ENCODE measurements at places on chromosomes 16 and 17.

DNA sequence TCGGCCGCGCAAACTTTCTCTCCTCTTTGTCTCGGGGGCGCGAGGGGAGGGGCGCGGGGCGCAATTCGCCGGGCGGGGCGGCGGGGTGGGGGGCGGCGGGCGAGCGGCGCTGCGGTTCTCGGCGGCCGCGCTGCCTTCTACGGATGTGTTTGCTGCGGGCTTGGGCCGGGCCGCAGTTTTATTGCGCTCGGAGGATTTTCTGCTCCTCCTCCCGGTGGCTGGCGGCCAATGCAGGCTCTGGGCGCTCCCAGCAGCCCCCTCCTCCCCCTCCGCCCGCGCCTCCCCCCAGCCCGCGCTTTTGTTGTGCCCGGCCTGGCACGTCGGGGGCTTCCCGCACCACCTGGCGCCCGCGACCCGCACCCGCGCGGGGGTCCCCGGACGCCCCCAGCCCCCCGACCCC, at the start of gene TIMP2:
TIMP2 (minus strand) TSS at position 154 of the 400 bp plus-strand sequence. CDS start 299 bp downstream, outside the sequence.
- DNase-seq, result peak; percentile 64

DNA sequence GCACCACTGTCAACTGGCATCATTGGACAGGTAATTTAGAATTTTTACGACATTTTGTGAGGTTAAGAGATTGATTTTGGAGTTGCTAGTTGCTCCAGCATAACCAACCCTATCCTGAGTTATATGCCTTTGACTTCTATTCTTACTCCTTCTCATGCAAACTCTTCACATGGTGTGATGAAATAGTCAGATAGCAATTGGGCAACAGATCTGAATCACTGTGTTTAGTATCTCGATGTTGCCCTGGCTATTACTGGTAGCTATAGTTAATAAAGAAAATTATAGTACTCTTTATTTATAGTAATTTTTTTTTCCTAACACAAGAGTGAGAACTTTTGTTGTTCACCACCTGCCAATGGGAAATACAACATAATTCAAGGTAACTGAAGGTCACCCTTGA, 494.8 kb upstream of the TOM1L1 start:
- DNase-seq, result no peak

GRCh38 chr17:57266902-57267311, 10.6 kb downstream of the MSI2 start:
- no peak for DNase-seq

DNA sequence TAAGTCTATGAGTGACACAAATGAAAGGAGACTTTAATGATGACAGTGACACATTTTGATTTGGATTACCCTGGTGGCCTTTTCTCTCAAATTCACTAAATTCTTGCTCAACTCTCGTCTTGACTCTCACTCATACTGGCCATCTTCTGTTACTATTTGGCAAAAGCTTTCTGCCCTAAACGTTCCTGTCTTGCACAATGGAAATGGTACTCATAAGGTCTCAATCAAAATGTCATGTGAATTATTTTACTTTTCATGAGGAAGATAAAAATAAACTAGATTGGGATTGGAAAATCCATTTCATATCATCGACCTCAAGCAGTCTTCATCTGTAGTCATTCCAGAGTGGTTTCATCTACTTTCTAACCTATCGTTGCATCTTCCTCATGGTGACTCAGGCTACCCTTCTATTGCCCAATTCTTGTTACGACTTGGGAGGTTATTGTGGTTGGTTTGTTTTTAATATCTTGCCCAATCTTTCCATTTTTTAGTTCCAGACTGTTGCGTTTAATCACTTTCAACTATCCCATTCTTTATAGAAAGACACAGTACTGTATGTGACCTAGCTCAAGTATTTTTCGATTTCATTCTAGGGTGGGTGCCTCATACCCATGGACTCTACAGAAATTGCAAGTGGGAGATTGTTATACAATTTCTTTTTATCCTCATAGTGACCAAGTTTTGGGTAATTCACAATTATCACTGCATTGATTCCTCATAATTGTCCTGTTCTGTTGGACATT, 317.2 kb upstream of the KCNJ16 start:
- no peak for DNase-seq

GRCh38 chr16:62638964-62639870, 603.0 kb upstream of the CDH8 start:
- no peak for DNase-seq

GRCh38 chr16:625117-625976, 5.4 kb upstream of the WFIKKN1 start:
- no peak for DNase-seq

Measured in SW 1271 (cell line).